ENCODE measurements at places on chromosomes 6 and 20.
A peak's percentile ranks its signal among the peaks of the same experiment; 100 is the strongest.

DNA sequence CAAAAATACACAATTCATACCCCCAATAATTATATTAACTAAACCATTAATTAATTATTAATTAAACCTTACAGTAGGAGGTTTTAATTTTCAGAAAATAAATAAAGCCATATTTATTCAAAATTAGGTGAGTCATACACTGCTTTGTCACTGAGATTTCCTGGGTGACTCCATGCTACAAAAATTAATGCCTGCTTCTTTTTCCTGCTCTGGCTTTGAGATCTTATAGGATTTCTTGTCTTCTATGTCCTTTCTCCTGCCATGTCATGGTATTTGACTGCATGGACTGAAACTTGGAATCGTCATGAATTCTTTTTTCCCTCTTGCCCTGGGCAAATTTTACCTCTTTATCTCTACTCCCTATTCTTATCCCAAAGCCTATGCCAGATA is 133.2 kb downstream of the PHACTR1 start:
- no peak for DNase-seq

- no peak for DNase-seq
Observed at GRCh38 chr20:1327241-1327653, 1.7 kb downstream of the SDCBP2 start.

DNA sequence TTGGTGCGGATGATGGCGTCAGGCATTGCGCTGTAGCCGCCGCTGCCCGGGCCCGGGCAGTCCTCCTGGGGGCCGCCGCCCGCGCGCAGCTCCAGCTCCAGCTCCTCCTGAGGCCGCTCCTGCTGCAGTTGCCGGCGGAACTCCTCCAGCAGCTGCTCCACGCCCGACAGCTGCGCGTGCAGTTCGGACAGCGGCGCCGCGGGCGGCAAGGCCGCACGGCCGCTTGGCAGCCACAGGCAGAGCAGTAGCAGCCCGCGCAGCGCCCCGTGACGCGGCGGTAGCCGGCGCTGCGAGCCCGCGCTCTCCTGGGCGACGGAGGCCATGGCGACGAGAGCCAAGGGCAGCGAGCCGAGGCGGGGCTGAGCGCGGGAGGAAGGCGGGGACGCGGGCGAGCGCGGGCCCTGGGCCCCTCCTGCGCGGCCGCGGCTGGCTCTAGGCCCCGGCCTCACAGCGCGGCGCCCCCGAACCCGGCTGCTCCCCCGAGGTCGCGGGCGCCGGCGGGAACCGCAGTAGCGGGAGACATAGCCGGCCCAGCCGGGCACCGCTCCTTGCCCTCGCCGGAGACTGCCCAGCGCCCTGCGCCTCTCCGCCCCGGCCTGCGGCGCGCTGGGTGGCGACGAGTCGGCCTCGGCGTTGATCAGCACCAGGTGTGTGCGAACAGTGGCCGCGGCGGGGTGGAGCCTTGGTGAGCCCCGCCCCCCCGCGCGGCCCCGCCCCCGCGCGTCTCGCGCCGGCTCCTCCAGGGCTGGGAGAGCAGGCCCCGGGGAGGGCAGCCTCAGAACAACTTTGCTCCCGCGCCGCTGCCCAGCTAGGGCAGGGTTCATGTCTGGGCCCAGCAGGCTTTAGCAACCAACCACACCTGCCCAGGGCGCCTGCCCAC is at the start of gene LRP11:
LRP11 (minus strand) TSS at position 662 of the 880 bp plus-strand sequence; CDS start at position 323, 339 bp downstream.
- DNase-seq, result peak; percentile 74

GRCh38 chr6:157054531-157054979 is 268.8 kb downstream of the TMEM242 start:
- DNase-seq, result peak; percentile 78

DNA sequence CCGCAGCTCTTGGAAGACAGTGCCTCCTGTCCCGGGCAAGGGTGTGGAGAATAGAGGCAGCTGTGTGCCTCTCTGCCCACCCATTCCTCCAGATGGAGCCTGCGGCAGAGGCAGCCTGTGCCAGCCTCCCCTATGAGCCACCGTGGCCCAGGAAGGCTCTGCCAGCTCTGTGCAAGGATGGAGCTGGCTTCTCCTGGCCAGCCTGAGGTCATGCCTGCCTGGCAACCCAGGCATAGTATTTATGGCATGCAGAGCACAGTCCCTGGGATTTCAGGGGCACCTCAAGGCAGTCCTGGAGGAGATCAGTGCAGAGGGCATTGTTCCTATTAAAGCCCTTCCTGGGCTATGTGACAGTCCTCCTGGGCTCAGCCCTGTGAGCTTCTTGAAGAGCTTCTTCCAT is 1.5 kb downstream of the EPB41L1 start:
- DNase-seq, result no peak

GRCh38 chr20:36845288-36845971 is 30.5 kb upstream of the TLDC2 start:
- no peak for DNase-seq

DNA sequence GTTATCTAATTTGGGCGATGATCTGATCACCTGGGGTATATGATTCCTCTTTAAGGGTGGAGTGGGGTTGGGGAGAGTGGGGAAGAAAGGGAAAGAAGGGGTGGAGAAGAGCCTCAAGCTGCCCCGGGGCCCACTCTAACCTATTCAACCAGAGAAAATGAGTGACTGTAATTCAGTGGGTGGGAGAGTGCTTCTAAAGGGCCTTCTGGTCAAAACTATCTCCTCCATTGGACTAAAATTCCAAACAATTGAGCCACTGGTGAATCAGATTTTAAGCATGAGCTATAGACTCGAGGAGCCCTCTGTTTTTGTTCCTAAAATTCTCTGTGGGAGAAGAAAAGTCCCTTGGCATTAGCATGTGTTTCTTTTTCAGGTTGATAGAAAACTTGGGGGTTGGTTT is 296.8 kb downstream of the CLIC5 start:
- no peak for DNase-seq

DNA sequence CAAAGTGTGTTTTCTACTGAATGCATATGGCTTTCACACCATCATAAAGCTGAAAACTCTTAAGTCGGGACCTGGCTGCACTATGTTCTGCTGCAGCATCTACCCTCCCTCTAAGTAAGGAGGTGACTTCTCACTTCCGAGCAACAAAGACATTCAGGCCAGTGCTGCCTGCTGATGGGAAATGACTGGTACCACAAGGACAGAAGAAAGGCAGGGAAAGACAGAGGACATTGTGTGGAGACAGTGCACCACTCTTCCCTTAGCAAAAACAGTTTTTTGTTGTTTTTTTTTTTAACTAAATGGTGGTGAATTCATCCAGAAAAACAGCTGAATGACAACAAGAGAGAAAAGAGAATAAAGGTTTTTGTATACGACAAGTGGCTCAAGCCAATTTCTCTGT is 81.5 kb downstream of the MAP7 start:
- no peak for DNase-seq

- no peak for DNase-seq
Observed at GRCh38 chr6:68559070-68559469, 76.0 kb upstream of the ADGRB3 start.

GRCh38 chr20:51497542-51498467 is 44.7 kb downstream of the NFATC2 start:
- DNase-seq, result peak; percentile 56

All from stimulated activated naive CD4-positive, alpha-beta T cell (primary cell).